Esophagus muscularis mucosa (tissue), 4 donors: ENCODE measurements at places on chromosomes 6 and 20. TPM values are rescaled to one million over a fixed set of nuclear protein-coding genes. Genes with fewer than 3 reads are reported as not detected.

Gene NKAIN4
- total RNA-seq, result 0.17 TPM

Gene DEFB124
- total RNA-seq, result not detected

GRCh38 chr6:41581381-41581991, 35.3 kb downstream of the FOXP4 start:
- no peak for DNase-seq

DNA sequence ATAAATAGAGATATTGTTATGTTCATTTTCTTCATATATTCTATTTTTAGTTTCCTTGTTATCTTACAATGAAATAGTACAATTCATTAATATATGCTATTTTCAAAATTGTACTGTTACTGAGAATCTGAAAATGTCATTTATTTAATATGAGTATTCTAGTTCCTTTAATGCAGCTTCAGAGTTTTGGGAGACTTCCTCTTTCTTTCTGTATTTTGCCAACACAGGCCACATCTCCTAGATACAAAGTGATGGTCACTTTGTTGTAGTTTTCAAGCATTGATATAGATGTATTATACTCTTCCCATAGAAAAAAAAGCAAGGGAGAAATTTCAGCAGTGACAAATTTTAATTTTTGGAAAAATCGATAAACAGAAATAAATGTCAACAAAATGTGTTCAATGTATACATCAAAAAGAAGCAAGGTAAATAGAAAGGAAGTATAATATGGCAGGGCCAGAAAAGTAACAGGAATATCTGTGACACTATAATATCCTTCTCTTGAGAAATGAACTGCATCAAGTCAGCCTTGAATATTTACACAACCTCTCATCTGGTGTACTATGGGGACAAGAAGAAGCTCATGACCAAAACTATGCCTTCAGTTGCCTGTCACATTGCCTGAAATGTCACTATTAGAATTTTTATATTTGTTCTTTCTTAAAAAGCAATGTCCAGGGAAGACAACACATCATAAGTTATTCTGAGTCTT, 396.0 kb downstream of the TBC1D32 start:
- DNase-seq, result no peak

Gene MOG
- total RNA-seq, result not detected

Gene IFT52
- total RNA-seq, result 19.4 TPM

Gene MCHR2
- not detected for total RNA-seq

DNA sequence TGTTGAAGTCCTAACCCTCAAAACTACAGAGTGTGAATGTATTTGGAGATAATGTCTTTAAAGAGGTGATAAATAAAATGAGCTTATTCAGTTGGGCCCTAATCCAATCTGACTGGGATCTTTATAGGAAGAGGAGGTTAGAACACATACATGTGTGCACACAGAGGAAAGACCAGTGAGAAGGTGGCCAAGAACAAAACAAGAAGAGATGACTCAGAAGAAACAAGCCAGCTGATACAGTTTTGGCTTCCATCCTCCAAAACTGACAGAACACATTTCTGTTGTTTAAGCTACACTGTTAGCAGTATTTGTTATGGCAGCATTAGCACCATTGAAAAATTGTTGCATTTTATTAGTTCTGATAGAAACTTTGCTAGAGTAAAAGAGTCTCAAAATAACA, 609.3 kb upstream of the IMPG1 start:
- no peak for DNase-seq

- no peak for DNase-seq
Observed at GRCh38 chr20:7828437-7828836, 111.8 kb downstream of the HAO1 start.

DNA sequence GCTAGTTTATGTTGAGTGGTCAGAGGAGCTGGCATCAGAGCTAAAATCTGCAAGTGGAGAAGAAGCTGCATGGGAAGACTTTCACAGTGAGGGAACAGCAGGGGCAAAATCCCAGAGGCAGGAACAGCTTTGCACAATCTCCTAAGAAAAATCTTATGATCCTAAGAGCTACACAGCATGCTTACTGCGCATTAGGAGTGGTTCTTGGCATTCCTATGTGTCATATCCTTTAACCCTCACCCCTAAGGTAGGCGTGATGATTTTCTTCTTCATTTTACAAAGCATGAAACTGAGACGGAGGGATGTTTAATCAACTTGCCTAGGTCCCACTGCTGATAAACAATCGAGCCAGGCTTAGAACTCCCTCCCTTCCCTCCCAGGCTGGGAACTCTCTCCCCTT, 313.6 kb upstream of the SULF2 start:
- DNase-seq, result no peak

Gene PXDC1
- 190 TPM for total RNA-seq
